ENCODE measurements at places on chromosomes 1 and 21. TPM values are rescaled to one million over a fixed set of nuclear protein-coding genes. Genes with fewer than 3 reads are reported as not detected.
A peak's percentile ranks its signal among the peaks of the same experiment; 100 is the strongest.

- no peak for DNase-seq
Observed at GRCh38 chr21:38223893-38224540, 32.8 kb upstream of the KCNJ15 start.

DNA sequence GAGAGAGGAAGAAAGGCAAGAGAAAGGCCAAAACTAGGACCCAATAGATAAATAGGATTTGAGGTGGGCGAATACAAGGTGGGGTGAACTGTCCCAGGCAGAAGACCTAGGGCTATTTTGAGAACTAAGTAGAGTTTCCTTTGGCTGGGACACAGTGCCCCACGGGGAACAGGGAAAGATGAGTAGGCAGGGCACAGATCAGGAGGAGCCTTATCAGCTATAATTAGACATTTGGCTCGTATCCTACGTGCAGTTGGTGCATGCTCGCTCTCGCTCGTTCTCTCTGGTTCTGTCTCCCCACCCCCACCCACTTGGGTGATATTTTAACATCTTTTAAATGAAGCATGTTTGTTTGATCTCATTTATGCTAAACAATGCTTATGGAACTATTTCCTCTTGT is 235.0 kb upstream of the JUN start:
- peak; percentile 80 for DNase-seq

- no peak for DNase-seq
Observed at GRCh38 chr1:78047106-78047505, 1.3 kb downstream of the GIPC2 start.

- no peak for DNase-seq
Observed at GRCh38 chr1:239178961-239179360, 207.4 kb upstream of the CHRM3 start.

DNA sequence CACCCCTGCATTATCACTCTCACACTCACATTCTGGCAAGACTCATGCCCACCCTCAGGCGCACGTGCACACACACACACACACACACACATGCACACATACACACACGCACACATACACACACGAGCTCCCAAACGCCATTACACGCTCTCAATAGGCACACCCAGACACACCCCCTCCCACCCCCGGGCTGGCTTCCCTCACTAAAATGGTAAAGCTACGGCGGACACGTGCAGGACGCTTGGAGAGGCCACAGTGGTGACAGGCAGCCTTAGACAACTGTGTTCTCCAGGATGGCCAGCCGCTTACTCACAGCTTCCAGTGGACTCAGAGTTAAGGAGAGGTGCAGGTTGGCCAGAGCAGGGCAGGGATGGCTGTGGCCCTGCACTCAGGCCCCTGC is 10.1 kb downstream of the MATN1 start:
- DNase-seq, result peak; percentile 84

DNA sequence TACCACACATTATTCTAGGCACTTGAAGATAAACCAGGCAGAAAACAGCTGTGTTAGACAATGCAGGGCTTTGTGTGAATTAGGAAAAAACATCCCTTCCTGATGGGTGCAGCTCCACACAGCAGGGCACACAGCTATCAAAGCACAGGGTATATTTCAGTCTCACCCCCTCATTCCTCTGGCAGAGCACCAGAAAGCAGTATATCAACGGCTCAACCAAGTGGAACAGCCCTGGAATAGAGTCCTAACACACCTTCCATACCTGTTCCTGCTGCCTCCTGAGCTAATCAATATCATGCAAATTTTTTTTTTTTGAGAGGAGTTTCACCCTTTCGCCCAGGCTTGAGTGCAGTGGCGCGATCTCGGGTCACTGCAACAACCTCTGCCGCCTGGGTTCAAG is 32.1 kb downstream of the LYST start:
- no peak for DNase-seq

DNA sequence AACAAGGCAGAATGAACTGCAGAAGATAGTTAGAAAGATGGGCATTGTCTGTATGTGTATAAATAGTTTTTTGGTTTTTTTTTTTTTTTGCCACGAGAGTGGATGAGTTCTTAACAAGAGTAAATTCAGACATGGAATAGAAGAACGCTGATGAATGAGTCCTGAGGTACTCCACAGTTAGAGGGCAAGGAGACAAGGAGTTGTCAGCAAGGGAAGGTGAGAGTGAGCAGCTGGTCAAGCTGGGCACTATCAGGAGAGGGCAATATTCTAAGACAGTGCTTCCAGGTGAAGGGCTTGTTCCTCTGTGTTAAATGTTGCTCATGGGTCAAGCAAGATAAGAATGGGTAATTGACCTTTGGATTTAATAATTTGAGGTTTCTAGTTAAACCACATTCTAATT is 138.6 kb upstream of the FAM78B start:
- DNase-seq, result no peak

- DNase-seq, result peak; percentile 82
Observed at GRCh38 chr1:157490467-157491165, 61.7 kb downstream of the FCRL5 start.

DNA sequence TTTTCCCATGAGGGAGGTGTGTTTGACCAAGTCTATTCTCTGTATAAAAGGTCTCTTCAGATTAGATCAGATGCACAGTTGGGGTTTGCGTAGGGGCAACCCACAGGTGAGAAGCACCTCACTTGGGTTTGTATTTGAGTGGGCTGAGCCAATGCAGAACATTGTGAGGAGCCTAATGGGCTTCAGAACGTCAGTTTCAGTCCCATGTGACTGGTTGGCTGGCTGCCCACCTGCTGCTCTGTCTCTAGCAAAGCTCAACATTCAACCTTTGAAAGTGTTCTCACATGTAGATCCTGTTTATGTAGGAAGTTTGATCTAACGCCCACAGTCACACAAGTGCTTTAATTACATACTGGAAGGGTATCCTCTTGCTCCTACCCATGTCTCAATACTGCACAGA is 105.5 kb downstream of the FASLG start:
- peak; percentile 5 for DNase-seq

- no peak for DNase-seq
Observed at GRCh38 chr1:64867266-64867665, 99.1 kb downstream of the JAK1 start.

- DNase-seq, result no peak
Observed at GRCh38 chr1:222522105-222522915, 25.6 kb downstream of the HHIPL2 start.

GRCh38 chr1:54309631-54310366 is 96.4 kb downstream of the SSBP3 start:
- peak; percentile 78 for DNase-seq

DNA sequence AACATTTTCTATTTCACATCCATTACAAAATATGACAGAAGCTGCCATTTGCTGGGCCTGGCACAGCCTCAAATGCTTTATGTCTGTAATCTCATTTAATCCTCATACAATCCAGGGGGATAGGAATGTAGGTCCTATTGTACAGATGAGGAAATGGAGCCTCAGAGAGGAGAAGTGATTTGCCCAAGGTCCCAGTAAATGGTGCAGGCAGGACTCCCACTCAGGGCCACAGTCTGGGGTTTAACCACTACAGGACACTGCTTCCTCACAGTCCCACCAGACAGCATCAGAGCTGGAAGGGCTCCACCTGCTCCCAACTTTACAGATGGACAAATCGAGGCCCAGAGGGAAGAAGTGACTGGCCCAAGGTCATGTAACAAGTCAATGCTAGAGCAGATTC is 20.6 kb upstream of the RNF19B start:
- no peak for DNase-seq

- no peak for DNase-seq
Observed at GRCh38 chr1:101040666-101041065, 15.1 kb upstream of the DPH5 start.

- no peak for DNase-seq
Observed at GRCh38 chr21:25742900-25743299, 8.1 kb downstream of the GABPA start.

DNA sequence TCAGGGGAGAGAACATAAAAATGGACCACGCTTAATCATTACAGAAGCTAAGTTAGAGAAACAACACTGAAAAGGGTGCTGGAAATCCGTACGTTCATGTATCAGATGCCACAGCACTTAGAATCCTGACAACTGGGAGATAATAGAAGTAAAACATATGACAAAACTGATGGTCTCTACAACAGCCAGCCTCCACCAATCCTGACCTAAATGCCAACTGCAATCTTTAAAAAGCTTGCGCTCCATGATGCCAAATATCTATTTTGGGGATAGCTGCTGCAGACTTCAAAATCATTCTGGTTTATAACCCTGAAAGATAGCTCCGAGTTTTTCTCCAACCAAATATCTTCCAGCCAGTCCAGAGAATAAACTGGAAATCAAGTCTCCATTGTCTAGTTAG is 178.3 kb downstream of the RERE start:
- no peak for DNase-seq

- no peak for DNase-seq
Observed at GRCh38 chr1:203189951-203190352, 3.4 kb upstream of the CHI3L1 start.

DNA sequence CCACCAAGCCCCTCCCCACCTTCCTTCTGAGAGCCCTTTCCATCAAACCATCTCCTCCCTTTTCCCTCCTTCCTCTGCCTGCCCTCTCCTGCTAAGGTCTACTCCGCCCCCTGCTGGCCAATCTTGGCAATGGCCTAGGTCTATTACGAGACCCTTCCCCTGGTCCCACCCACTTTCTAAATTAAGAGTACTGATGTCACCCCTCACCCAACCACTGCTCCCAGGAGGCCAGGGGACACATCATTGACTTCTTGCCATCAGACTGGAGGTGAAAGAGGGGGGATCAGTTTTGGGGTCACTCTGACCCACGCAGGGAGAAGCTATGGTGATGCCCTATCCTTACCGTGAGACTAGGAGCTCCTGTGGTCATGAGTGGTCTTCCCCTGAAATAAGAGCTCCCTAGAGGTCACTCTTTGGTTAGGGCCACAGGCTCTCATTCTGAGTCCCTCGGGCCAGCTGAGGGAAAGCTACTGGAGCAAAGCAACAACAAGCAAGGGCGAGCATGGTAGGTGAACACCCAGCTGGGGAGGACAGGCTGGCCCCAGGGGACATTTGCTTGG is 34.6 kb upstream of the S100A7 start:
- peak; percentile 89 for DNase-seq

GRCh38 chr1:67166196-67166595 is at the start of gene IL23R:
Gene IL23R, plus strand, starts transcription at chr1:67166454. Its CDS starts 1,667 bp downstream, at chr1:67168121.
- DNase-seq, result no peak

- no peak for DNase-seq
Observed at GRCh38 chr1:153805886-153806719, 30.9 kb downstream of the SLC27A3 start.

- peak; percentile 93 for DNase-seq
Observed at GRCh38 chr1:79982211-79982610, 975.7 kb upstream of the ADGRL4 start.

DNA sequence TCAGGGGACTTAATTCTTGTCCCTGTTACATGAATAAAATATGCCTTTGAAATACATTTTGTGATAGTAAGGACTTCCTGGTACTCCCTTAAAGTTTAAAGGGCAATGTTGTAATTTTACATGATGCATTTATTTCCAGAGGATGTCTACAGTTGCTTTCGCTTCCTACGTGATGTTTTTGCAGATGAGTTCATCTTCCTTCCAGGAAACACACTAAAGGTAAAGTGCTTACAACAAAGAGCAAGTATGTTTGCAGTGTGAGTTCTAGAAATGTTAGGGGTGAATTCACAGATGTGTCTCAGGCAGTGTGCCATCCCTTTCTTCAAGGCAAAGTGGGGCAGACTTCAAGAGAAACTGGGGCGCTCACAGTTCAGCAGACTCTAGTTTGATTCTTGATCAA is 31.2 kb downstream of the GNPAT start:
- DNase-seq, result no peak

- no peak for DNase-seq
Observed at GRCh38 chr1:66154394-66154793, 361.7 kb downstream of the PDE4B start.

The C1orf167 gene
- 1.3 TPM for total RNA-seq

The FOXD3 gene
- 8.2 TPM for total RNA-seq

The OR6K3 gene
- not detected for total RNA-seq

The CHI3L2 gene
- 5.0 TPM for total RNA-seq

The MYCL gene
- total RNA-seq, result 15.7 TPM

The RORC gene
- 13.7 TPM for total RNA-seq

The SYNC gene
- total RNA-seq, result 71.8 TPM

The KCNC4 gene
- 5.3 TPM for total RNA-seq

The DENND2D gene
- total RNA-seq, result 12.0 TPM

The CENPF gene
- 30.1 TPM for total RNA-seq

The LCE2A gene
- total RNA-seq, result not detected

The TNNT2 gene
- total RNA-seq, result 98.3 TPM

The ARHGEF11 gene
- total RNA-seq, result 27.7 TPM

The C1orf94 gene
- total RNA-seq, result not detected

Data from tongue (tissue), 3 donors.